Fibroblast of gingiva (primary cell): ENCODE measurements at places on chromosomes 5 and 9.

GRCh38 chr5:104431002-104431620 lies 868.5 kb upstream of the NUDT12 start:
- DNase-seq, result no peak

DNA sequence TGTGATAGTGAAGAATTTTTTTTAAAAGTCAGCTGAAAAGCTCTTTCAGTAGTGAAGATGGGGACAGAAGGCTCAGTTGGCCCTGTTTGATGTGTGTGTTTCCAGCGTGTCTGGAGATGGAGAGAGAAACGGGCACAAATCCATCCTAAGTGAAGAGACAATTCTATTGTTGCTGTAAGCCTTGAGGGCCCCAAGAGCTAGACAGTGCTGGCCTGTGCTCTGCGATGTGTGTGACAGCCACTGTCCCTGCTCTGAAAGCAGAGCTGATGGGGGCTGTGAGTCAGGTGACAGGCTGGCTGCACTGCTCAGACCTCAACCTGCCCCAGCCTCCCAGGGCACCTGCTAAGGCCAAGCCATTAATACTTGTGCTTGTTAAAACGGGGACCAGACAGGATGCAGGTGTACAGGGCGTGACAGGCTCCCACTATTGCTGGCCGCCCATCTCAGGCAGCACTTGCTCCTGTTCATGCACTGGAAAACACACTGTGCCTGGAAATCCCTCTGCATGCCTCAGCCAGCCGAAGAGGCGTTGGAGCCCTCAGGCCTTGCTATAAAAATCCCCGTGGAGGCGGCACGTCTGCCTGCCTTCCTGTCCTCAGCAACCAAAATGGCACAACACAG lies 44.6 kb upstream of the SEMA4D start:
- no peak for DNase-seq

- DNase-seq, result peak; percentile 61
Measured at GRCh38 chr5:133820507-133820906, 147.9 kb downstream of the C5orf15 start.

DNA sequence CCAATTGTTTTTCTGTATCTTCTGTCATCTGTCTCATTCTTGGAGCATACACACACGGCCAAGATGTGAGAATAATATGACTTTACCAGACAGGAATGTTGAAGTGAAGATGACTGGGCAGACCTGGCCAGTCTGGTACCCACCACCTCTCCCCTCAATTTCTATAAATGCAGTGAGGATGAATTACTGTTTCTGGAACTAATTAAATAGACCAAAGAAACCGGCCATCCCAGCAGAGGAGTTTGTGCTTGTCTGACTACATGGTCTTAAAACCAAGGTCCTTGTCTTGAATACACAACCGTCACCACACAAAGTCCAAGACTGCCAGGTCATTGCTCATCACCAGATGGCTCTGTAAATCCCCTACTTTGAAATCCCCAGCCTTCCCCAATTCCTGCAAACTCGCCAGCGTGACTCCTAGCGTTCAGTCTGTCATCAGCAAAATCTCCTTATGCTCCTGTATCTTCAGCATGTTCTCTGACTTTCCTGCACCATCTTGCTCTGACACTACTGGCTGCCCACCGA lies 147.2 kb downstream of the PDE4D start:
- peak; percentile 85 for DNase-seq

- no peak for DNase-seq
Measured at GRCh38 chr5:79687889-79688288, 1.7 kb upstream of the CMYA5 start.

DNA sequence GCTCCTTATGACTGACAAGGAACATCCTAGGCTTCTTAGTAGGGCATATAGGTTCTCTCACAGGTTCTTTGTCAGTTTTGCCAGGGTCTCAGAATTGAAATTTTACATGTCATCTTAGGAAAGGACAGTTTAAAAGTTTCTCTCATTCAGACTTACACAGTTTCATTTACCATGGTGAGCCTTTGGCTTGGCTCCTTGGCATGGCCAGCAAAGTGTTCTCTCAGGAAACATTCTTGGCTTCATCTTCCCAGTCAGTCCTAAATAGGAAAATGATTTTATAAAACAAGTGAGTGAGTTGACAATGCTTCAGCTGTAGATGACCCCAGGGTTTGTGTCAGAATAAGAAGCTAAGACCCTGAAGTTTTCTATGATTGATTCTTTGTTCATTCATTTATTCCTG lies 191.6 kb downstream of the PCSK5 start:
- DNase-seq, result no peak

GRCh38 chr5:133996683-133997252 lies 8.0 kb downstream of the VDAC1 start:
- no peak for DNase-seq

DNA sequence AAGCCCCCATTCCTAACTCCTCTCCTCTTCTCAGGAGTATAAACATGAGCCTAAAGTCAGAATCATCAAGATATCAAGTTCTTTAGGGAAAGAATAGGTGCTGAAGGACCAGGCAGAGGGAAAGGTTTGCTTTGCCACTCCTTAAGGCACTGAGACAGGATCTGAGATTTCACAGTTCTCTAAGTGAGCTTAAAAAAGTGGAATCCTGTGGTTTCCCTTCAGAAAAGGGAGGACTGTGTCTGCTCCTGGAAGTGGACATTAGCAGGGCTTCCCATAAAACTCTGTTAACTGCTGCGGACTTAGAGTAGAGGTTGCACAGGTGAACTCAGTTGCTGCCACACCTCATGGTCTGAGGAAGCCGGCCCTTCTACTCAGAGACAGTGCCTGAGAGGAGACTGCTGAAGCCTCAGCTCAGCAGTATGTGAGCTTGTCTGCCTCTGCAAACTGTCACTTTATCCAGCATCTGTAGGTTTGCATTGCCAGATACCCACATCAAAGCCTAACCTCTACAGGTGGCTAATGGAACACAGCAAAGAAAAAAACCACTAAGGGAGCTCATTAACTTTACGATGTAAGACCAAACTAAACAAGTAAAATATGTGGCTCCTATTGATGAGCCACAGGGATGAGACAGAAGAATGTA lies 42.9 kb downstream of the RIC1 start:
- no peak for DNase-seq

DNA sequence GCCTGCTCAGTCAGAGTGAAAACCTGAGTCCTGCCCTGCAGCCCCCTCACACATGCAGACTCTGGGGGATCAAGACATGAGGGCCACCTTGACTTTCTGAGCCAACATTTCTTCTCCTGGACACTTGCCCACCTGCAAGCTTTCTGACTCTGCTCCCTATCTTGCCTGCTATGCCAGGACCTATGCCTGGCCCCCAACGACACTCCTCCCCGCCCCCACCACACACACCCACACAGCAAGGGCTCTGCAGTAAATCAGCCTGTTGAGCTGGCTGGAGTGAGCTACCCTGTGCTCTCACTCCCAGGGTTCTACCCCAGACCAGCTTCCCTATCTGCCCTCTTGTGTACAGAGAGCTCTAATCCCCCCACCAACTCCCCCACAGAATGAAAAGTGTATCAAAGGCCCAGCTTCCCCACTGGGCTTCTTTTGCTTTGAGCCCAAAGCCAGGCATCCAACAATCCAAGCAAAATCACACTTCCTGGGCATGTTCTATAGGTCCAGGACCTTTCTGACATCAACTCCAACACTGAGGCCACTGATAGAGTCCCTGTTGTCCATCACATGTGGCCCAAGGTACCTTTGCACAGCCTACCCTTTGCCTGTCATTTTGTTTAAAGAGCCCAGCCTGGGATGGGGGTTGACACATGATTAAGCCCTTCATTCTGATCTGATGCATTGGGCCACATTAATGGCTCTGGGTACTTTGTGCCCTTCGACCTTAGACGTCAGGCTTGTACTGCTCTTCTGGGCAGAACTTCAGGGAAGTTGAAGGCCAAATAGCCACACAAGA lies 7.2 kb downstream of the PDLIM4 start:
- DNase-seq, result no peak

- DNase-seq, result no peak
Measured at GRCh38 chr5:18534119-18534518, 899.9 kb downstream of the TAF11L14 start.

DNA sequence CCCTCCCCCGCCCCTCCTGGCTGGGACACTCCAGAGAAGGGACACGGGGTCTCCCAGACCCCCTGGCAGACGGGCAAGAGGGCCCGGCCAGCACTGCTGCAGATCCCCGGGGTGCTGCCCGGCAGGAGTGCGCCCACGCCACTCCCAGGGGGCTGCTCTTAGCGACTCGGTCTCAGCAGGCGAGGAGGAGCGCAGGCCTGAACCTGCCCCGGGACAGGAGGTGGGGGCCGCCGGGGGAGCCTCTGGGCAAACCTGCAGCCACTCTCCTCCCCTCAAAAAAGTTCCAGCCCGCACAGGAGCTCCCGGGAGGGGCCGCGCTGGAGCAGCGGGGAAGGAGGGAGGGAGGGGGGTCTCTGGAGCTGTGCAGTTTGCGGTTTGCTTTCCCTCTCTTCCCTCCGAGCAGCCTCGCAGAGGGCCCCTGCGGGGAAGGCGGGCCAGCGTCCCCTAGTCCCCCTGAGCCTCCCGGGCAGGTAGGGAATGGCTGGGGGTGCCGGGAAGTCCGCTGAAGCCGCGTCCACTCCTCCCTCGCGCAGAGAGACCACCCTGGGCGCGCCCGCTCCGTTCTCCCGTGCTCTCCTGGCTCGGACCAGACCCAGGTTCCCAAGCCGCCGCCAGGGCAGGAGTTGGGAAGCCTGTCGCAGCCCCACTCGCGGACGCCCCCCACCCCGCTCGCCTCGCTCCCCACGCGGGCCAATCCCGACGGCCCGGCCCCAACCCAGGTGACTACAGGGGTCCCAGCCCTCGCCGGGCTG lies 44.2 kb downstream of the NACC2 start:
- DNase-seq, result no peak

DNA sequence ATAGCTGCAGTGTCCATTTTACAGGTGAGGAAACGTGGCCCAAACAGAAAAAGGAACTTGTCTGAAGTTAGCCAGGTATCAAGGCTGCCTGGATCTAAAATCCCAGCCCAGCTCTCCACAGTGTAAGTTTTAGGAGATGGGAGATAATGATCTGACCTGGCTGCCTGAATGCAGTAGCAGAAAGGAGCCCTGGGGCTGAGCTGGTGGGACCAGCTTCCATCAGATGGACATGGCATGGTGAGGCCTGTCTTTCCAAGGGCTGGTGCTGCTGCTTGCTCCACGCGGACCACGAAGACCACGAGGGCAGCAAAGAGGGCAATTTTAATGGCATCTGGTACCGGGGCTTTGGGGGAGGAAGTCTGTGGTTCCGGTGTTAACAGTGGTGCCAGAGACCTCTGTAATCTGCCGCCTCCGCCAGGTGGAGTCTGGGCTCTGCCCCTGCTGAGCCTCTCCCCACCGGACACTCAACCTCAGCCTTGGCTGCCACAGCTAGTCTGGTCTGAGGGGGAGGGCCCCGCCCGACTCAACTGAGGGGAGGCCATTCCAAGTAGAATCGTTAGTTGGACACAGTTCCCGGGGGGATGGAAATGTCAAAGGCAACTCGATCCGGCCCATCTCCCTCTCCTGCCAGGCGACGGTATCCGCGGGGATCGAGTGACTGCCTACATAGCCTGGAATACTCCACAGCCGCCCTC lies 650 bp downstream of the MYORG start:
- no peak for DNase-seq

DNA sequence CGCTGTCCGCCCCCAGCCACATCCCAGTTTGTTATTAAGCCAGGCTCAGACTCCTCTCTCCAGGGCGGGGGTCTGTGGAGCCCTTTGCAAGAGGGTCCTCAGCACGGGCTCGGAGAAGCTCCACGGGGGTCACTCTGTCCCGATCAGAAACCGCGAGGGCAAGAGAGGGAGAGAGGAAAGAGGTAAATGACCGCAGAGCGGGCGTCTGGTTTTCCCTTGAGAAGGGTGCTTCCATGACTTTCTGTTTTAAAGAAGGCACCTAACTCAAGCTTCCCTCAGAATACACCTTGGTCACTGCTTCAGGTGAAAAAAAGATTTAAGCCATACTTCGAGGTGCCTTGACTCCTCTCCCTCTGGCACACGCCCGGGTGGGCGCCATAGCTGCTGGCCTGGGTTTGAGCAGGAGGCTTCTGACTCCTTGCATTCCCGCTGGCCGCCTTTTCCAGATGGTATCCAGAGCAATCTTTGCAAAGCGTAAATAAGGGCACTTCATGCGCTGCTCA lies 5.8 kb upstream of the TERT start:
- no peak for DNase-seq

- no peak for DNase-seq
Measured at GRCh38 chr5:27548484-27548883, 510.1 kb upstream of the CDH9 start.

DNA sequence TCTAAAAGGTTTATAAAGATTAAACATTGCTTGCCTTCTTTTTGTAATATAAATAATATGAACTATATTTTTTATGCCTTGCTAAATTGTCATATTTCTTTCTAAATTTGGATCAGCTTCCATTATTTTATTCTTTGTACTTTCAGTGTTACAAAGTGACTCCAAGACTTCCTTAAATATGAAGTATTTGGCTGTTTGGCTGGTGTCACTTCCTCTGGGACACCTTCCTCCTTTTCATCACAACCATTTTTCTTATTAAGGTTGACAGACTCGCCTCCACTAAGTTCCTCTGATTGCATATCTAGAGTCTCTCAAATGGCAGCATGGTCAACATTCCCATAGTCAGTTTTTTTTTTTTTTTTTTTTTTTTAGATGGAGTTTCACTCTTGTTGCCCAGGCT lies 73.8 kb upstream of the SLC1A1 start:
- no peak for DNase-seq

DNA sequence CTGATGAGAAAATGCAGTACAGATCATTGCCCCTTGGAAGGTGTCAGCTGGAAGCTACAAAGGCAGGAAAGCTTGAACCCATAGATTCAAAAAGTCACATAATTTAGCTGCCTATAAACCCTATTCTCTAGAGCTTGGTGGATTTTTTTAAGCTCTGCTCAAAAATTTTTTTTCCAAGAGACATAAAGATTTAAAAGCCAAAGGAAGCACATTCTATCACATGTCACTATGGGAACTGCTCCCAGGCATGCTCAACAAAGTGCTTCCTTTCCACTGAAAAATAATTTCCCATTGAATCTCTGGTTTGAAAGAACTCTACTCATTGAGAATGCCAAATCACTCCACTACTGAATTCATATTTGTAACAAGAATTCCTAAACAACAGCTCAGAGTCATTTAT lies 419.8 kb downstream of the CETN3 start:
- DNase-seq, result no peak

GRCh38 chr5:123344816-123345426 lies 78.3 kb downstream of the CEP120 start:
- peak; percentile 47 for DNase-seq

GRCh38 chr5:169635936-169636335 lies 1.1 kb upstream of the DOCK2 start:
- no peak for DNase-seq

GRCh38 chr9:97430316-97431043 lies 18.6 kb downstream of the TDRD7 start:
- no peak for DNase-seq

DNA sequence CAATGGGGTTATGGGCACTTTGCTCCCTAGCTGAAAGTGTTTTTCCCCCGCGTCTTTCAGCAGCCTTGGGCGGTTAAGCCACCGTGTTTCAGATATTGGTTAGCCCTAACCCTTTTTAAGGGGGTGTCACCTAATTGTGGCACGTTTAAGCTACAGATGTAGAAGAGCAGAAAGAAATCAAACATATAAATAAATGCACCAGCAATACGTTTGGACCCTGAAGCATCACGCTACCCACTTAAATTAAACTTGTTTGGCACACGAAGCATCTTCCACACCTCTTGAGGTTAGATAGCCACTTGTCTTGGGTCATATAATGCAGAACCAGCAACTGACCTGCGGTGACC lies 768 bp downstream of the YTHDC2 start:
- no peak for DNase-seq

GRCh38 chr5:65261499-65261898 lies 220.2 kb downstream of the ADAMTS6 start:
- DNase-seq, result no peak

- DNase-seq, result no peak
Measured at GRCh38 chr5:68216245-68217046, 890 bp downstream of the PIK3R1 start.
